Naive thymus-derived CD4-positive, alpha-beta T cell (primary cell): ENCODE measurements at places on chromosomes 2 and 18. TPM values are rescaled to one million over a fixed set of nuclear protein-coding genes. Genes with fewer than 3 reads are reported as not detected.

GRCh38 chr18:14093307-14093915 is 38.8 kb downstream of the ZNF519 start:
- H3K27ac ChIP-seq: no peak overlapping the region
- no peaks in the 10 kb centered on the region for H3K36me3 ChIP-seq
- no peak overlapping the region for H3K4me3 ChIP-seq
- no peaks in the 10 kb centered on the region for H3K27me3 ChIP-seq

DNA sequence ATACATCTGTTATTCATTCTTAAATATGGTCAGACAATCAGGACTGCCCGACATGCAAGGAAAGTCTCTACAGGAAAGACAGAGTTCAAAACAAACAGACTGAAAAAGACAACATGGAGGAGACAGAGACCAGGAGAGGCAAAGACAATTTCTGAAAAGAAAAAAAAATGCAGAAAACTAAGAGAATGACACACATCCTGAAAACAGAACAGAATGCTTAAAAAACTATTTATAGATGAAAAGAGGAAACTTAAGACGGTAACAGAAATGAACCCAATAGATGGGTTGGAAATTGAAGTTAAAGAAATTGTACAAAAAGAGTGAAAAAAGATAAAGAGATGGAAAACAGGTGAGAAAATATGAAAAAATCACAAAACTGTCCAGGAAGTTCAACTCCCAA is 95.7 kb downstream of the BCL2 start:
- peaks cover 37% of the 10 kb centered on the region for H3K4me1 ChIP-seq
- no peaks in the 10 kb centered on the region for H3K36me3 ChIP-seq
- H3K4me3 ChIP-seq: no peak overlapping the region
- no peak for DNase-seq
- no peaks in the 10 kb centered on the region for H3K27me3 ChIP-seq

DNA sequence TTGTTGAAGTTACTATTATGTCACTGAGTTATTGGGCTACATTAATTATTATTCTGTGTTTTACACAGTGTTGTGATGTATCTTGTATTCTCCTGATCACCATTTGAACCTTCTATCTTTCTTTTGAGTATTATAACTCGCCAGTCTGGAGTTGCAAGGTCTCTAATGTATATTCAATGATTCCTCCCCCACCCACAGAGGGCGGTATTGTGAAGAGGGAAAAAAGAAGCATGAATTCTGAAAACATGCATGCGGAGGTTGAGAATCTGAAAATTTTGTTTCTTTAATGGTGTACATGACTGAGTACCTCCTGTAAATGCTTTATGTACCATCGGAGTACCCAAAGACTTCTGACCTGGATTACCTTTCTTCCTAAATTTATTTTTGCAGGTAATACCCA is 266.6 kb downstream of the NR4A2 start:
- no peak overlapping the region for H3K27ac ChIP-seq
- no peaks in the 10 kb centered on the region for H3K4me1 ChIP-seq
- H3K27me3 ChIP-seq: no peaks in the 10 kb centered on the region
- no peak overlapping the region for H3K4me3 ChIP-seq
- H3K36me3 ChIP-seq: no peaks in the 10 kb centered on the region

DNA sequence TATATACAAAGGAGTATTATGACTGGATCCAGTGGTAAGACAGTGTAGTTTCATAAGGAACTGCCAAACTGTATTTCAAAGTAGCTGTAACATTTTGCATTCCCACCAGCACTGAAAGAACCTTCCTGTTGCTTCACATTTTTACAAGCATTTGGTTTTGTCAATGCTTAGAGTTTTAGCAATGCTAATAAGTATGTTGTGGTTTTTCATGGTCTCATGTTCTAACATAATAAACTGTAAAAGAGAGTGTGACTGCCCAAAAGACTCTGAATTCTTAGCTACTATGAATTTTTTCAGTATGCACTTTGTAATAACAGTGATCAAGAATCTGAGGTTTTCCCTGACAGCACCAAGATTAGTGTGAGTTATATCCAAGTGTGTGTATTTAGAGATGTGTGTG is 604.2 kb downstream of the XIRP2 start:
- no peaks in the 10 kb centered on the region for H3K27me3 ChIP-seq
- DNase-seq: no peak
- H3K4me1 ChIP-seq: no peaks in the 10 kb centered on the region
- H3K27ac ChIP-seq: no peak overlapping the region

DNA sequence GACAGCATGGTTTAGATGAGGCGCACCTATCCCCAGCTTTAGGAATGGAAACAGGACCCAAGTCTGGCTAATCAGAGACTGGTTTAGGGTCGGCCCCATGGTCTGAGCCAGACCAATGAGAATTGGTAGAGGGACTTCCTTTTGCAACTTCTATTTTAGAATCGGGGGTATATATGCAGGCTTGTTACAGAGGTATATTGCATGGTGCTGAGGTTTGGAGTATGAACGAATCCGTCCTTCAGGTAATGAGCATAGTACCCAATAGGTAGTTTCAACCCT is 1.5 kb upstream of the BOLA3 start:
- DNase-seq: no peak
- H3K36me3 ChIP-seq: peaks cover 4% of the 10 kb centered on the region
- peak overlapping the region; percentile 3 for H3K27ac ChIP-seq

DNA sequence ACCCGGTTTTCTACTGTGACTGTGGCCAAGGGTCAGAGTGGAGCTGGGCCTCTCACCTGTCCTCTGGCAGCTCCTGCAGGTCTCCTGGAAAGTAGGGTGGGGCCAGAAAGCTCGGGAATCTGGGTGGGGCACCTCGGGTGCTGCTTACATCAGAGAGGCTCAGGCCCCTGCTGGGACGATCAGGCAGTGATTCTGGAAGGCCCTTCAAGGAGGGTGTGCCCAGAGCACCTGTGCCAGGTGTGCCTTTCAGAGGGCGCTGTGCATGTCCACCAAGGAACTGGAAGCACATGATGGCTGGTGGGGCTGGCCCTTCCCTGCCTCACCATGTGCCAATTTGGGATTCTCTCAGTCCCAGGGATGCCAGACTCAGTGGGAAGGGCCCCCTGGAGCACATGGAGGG is 44.0 kb downstream of the ATP6V1C2 start:
- no peak overlapping the region for H3K4me3 ChIP-seq
- no peaks in the 10 kb centered on the region for H3K4me1 ChIP-seq
- H3K36me3 ChIP-seq: no peaks in the 10 kb centered on the region
- DNase-seq: no peak

- H3K4me1 ChIP-seq: no peaks in the 10 kb centered on the region
- H3K27me3 ChIP-seq: no peaks in the 10 kb centered on the region
- DNase-seq: no peak
- no peak overlapping the region for H3K4me3 ChIP-seq
These were observed 267.4 kb upstream of the RAB6C start for GRCh38 chr2:129711816-129712675.

DNA sequence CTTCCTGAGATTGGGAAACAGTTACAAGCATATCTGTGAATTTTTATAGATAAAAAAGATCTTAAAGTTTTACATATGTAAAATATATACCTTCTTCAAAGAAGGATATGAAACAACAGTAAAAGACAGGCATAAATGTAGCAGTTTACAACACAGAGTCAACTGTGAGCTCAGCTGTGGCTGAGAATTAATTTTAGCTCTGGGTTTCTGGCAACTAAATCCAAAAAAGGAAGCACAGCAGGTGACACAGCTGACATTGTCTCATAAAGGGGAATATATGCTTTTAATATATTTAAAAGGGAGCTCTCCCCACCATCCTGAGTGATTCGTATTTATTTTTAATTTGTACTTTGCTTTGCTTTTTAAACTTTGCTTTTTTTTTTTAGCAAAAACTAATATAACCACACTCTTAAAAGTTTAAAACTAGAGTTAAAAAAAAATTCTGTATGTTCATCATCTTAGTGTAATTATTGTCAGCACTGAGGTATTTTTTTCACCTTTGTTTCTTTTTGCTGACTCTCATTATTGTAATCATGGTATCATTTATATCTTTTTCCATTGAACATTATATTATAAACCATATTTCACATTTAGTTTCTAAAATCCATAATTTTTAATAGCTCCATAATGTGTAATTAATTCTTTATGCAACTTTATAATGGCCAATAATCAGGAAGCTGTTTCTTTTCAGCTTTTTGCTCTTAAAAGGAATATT is 6.7 kb downstream of the TUBB6 start:
- no peaks in the 10 kb centered on the region for H3K4me1 ChIP-seq
- peaks cover under 1% of the 10 kb centered on the region for H3K27me3 ChIP-seq
- H3K27ac ChIP-seq: no peak overlapping the region
- no peak overlapping the region for H3K4me3 ChIP-seq
- DNase-seq: no peak

DNA sequence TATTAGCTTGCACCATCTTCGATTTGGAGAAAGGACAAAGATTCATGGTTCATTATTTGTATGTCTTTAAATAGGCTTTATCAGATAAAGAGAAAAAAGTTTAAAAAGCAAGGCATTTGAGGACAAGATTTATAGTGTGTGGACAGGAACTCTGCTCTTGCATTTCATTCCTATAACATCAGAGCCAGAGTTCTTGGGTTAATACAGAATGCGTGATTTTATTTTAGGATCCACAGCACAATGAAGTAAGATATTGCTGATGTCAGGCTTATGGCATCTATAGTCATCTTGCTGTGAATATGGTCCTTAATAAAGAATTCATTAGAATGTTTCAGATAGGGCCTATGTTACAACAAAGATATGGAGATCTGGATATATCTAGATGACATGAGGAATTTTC is 19.7 kb downstream of the RASGRP3 start:
- no peaks in the 10 kb centered on the region for H3K36me3 ChIP-seq
- H3K4me1 ChIP-seq: peaks cover 26% of the 10 kb centered on the region
- DNase-seq: no peak
- no peak overlapping the region for H3K27ac ChIP-seq

DNA sequence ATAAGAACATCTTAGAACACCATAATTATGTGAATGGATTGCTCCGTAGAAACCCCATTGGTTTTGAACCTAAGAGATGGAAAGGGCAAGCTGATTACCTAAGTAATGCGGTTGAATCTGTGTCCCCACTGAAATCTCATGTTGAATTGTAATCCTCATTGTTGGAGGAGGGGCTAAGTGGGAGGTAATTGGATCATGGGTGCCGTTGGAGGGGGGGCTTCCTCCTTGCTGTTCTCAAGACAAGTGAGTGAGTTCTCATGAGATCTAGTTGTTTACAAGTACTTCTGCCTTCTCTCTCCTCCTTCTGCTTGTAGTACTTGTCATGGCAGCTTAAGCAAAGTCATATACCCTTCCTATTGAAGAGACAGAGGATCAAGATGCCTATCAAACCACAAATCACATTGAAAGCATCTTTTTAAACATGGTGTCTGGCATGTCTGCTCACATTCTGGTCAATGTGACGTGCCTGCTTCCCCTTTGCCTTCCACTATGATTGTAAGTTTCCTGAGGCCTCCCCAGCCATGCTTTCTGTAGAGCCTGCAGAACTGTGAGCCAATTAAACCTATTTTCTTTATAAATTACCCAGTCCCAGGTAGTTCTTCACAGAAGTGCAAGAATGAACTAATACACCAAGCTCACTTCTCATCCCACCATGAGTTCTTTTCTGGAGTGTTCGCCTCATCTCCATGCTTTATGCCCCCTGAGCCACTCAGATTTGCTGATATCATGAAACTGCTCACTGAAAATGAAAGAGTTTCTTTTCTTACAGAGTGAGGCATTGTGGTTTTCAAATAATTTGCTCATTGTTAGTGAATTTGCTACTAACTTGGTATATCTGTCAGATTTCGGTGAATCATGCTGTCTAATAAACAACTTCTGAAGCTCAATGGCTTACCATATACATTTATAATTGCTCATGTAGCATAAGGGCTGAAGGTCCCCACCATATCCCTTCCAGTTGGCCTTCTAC is 23.6 kb downstream of the KCNE4 start:
- no peak overlapping the region for H3K4me3 ChIP-seq
- H3K36me3 ChIP-seq: no peaks in the 10 kb centered on the region
- H3K27ac ChIP-seq: no peak overlapping the region
- no peaks in the 10 kb centered on the region for H3K27me3 ChIP-seq
- no peak for DNase-seq

- peak overlapping the region; percentile 67 for H3K27ac ChIP-seq
- H3K4me3 ChIP-seq: peak overlapping the region; percentile 53
- no peaks in the 10 kb centered on the region for H3K36me3 ChIP-seq
- no peaks in the 10 kb centered on the region for H3K27me3 ChIP-seq
- H3K4me1 ChIP-seq: peaks cover 24% of the 10 kb centered on the region
These were observed 62.1 kb upstream of the REL start for GRCh38 chr2:60819155-60819862.

DNA sequence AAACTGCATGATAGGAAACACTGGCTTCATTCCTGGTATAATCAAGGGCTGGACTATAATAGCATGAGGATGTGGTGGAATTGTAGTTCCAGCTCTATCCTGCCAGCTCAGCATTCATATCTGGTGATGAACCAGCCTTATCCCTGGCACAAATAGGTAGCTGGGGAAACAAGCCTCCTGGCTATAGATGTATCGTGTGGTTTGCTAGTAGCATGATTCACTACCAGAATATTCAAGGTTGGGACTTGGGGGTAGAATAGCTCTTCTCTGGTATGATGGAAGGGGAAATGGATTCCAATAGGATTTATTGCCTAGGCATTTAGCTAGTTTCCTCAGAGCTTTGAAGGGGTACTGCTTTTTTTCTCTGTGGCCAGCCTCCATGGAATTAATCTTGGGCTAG is 532.8 kb downstream of the FBXO15 start:
- no peaks in the 10 kb centered on the region for H3K27me3 ChIP-seq
- DNase-seq: no peak
- H3K27ac ChIP-seq: no peak overlapping the region

- no peaks in the 10 kb centered on the region for H3K36me3 ChIP-seq
- H3K27me3 ChIP-seq: no peaks in the 10 kb centered on the region
- H3K27ac ChIP-seq: peak overlapping the region; percentile 68
These were observed 21.7 kb upstream of the POLI start for GRCh38 chr18:54247511-54248175.

Gene CEP192
- 39.7 TPM for total RNA-seq

Gene SOCS6
- total RNA-seq: 3.3 and 4.5 TPM in 2 replicates

DNA sequence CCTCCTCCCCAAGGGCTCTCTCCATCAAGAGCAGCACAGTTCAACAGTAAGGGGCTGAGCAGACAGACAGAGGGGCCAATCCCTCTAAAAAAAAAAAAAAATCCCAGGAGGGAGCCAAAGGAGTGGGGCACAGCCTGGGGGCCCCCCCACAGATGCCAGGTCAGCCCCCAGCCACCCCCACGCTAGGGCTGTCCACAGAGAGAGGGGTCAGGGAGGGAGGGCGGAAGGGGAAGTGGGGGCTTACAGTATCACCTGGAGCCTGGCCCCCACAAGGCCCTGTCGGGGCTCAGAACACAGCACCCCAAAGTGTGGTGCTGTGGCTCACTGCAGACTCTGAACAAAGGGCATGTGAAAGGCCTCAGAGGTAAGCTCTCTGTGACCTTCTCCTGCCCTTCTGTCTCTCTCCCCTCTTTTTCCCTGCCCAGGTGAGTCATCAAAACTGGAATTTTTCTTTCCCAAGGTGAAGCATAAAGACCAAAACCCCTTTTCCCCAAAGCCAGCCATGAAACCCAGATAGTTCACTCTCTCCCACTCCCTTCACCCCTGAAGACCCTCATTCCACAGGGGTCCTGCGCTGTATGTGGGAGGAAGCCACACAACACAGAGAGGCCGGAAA is 13.9 kb downstream of the BIN1 start:
- no peaks in the 10 kb centered on the region for H3K27me3 ChIP-seq
- no peaks in the 10 kb centered on the region for H3K4me1 ChIP-seq
- H3K36me3 ChIP-seq: no peaks in the 10 kb centered on the region
- DNase-seq: no peak

Gene MPP4
- not detected for total RNA-seq

Gene HOXD12
- not detected for total RNA-seq

Gene FN1
- 1.0 TPM for total RNA-seq
